ENCODE measurements at places on chromosomes 1 and 21.

GRCh38 chr1:185439727-185440415, 122.8 kb upstream of the IVNS1ABP start:
- DNase-seq: peak; percentile 47

DNA sequence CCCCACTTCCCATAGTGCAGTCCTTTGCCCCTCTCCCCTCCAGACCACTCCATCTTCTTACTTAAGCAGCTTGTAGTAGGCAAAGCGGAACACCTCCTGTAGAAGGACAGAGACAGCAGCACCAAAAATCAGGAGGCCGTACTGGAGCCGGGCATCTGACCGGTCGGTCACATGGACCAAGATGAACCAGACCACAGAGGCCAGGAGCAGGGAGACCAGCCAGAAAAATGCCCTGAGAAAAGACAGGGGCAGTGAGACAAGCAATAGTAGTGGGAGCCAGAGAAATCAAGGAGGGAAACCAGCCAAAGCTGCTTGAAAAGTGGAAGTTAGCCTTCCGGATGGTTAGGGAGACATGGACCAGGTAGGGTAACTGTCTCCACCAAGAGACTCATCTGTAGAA, 920 bp downstream of the APH1A start:
- DNase-seq: no peak

DNA sequence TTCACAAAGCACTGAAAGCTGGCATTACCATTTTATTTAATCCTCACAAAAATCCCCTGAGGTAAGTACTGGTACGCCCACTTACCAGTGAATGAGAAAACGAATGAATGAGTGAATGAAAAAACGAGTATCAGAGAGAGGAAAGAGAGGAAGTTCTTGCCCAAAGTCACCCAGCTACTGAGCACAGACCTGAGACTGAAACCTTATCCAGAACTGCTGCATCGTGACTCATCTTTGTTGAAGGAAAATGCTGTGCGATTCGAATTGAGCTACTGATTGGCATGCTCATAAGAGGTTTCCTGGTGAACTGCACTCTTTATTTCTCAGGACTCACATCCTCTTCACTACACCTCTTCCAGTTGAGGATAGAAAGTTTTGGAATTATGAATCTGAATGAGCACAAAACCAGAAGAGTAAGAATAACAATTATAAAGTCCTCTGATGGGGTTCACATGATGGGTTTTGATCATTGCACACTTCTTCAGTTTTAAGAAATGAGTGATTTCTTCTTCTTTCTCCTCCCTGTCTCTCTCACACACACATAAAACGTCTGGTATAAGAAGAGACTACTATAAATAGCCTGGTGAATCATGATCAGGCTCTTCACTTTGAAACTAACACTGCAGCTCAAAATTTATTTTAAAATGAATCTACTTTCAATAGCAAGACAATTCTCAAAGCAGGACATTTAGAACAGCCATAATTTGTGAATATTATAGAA, 32.1 kb downstream of the IL12RB2 start:
- DNase-seq: no peak

GRCh38 chr1:37477946-37478345, 3.6 kb downstream of the ZC3H12A start:
- DNase-seq: no peak

- DNase-seq: peak; percentile 29
Observed at GRCh38 chr1:167297222-167298214, 76.8 kb downstream of the POU2F1 start.

- DNase-seq: no peak
Observed at GRCh38 chr1:30659702-30660101, 63.7 kb downstream of the MATN1 start.

DNA sequence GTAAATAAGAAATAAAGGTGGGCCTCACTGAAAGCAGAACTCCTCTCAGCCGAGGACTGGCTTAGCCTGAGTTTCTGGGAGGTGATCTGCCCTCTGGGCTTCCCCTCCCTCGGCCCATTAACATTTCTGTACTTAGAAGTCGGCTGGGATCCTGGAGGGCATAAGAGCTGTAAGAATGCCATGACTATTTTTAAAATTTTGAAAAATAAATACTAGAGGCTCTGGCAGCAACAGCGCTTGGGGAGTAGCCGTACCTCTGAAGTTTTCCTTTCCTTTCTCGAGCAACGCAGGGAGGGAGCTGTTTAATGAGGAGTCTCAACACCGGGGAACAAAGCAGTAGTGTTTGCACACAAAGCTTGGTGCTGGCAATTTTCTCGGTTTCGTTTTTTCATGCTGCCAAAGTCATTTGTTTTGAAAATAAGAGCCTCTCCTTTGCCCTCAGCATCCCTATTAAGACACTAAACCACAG, 498.7 kb downstream of the SMYD3 start:
- no peak for DNase-seq

- DNase-seq: no peak
Observed at GRCh38 chr1:150142083-150142482, 7.6 kb upstream of the PLEKHO1 start.

DNA sequence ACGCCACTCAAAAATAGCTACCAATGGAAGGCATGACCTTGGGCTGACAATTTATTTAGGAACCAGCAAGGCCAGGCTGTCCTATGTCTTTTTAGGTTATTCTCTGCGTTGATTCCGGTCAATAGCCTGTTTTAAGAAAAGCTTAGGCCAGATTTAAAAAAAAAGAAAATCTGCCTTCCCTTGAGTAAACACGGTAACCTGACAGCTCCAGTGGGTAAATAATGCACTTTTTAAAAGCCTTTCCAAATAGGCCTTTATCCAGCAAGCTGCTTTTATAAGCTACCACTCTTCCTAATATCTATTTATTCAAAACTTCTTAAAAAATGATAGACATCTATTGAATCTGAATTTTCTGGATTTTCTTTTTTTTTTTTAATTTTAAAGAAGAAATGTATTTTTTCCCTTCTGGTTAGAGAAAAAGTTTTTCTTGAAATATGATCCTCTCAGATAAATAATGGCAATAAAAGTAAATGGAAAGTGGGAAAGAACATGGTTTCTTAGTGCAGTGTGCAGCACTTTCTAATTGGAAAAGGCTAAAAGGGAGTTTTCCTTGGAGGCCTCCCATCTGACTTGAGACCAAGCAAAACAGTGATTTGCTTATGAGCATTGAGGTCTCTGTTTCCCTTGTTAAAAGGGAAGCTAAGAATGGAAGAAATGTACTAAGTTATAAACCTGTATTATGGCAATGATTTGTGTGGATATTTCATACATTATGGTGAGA, 281.0 kb upstream of the RUNX1 start:
- DNase-seq: no peak

- DNase-seq: no peak
Observed at GRCh38 chr1:8396786-8397406, 79.0 kb downstream of the SLC45A1 start.

GRCh38 chr1:16980473-16981268, at the start of gene MFAP2:
Gene MFAP2, minus strand, starts transcription at chr1:16980620. Its CDS starts 2,347 bp downstream, at chr1:16978273.
- DNase-seq: no peak

- DNase-seq: no peak
Observed at GRCh38 chr1:105072850-105073249, 1323.2 kb downstream of the AMY1C start.

DNA sequence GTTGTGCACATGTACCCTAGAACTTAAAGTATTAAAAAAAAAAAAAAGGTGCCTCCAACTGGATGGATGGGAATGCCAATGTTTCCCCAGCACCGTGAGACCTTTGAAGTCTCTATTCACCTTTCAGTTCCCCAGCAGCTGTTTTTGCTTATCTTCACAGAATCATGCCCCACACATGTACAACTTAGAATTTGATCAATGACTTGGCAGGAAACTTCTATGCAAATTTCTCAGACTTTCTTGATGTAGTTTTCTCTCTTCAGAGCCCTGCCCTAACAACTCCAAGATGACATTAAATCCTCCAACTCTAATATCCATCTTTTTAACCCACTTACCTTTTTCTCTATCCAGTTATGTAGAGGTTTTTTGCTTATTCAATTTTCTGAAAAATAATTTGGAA, 144.3 kb downstream of the PLPPR5 start:
- no peak for DNase-seq

- DNase-seq: no peak
Observed at GRCh38 chr1:11860587-11860986, 1.8 kb upstream of the NPPB start.

- DNase-seq: no peak
Observed at GRCh38 chr1:213103377-213104306, 52.6 kb downstream of the RPS6KC1 start.

DNA sequence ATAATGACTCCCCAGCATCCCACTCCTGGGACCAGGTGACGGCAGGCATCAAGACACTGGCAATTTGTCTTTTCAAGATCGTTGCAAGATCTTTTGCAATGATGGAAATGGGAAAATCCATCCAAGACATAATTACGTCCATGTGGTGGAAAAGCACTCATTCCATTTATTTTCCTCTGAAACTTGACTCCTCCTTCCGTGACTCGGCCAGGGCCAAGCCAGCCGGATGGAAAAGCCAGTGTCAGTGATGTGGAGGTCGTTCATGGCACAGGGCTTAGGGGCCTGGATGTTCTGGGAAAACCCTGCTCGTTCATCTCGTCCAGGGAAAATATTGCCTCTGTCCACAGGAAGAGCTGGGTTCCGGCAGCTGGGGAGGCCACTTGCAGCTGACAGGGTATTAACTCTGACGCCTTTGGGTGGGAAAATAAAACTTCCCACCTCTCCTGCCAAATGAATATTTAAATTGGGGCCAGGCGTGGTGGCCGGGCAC, 46.2 kb downstream of the C1orf198 start:
- no peak for DNase-seq

DNA sequence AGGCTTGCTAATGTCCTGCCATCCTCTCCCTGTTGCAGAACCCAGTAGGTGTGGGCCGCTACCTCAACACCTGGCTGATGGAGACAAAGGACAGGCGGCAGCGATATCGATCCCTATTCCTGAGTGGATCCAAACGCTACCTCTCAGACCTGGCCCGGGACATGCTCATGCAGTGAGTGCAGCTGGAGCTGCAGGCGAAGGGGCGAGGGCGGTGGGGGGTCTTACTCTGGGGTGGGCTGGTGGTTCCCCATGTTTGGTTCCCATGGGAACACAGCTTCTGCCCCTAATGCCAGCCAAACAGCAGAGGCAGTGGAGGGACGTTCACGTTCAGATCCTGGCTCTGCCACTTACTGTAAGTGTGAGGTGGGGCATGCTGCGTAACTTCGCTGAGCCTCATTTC, 15.8 kb upstream of the TTC22 start:
- no peak for DNase-seq

DNA sequence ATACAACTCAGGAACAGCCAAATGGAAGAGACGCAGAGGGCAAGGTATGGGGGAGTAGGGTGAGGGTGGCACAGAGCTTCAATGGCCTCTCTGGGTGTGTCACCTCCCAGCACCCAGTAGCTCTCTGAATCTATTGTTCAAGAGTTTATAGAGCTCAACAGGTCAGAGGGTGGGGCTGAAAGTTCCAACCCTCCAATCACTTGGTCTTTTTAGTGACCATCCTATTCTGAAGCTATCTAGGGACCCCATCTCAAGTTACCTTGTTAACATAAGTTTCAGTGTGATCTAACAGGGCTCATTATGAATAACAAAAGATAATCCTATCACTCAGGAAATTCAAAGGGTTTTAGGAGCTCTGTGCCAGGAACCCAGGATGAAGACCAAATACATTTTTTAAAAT, 31.2 kb upstream of the ZNF697 start:
- DNase-seq: no peak

DNA sequence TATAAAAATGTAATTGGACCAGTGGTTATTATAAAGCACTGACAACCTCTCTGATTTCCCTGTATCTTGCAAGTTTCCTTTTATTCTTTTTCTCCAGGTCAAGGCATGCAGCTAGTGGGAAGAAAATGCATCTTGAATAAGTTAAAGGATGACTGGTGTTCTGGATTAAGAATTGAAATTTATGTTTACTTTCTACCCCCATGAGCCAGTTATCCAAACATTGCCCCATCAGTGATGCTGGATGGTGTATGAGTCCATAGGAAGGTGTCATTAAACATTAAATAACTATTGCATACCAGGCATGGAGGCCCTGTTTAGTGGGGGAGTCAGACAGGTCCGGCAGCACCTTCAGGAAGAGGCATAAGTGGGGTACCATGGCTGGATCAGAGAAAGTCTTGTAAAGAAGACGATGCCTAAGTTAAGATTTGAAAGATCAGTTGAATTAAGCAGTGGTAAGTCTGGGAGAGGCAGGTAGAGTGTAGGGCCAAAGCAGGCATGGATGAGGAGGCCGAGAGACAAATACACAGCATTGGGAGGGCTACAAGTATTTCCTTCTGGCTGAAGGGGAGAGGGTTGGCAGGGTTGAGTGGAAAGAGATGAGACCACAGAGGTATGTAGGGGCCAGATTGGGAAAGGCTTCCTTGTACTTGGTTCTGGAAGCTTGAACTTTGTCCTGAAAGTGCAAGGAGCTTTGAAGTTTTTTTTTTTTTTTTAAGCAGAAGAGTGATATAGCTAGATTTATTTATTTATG, 5.7 kb downstream of the SZRD1 start:
- no peak for DNase-seq

DNA sequence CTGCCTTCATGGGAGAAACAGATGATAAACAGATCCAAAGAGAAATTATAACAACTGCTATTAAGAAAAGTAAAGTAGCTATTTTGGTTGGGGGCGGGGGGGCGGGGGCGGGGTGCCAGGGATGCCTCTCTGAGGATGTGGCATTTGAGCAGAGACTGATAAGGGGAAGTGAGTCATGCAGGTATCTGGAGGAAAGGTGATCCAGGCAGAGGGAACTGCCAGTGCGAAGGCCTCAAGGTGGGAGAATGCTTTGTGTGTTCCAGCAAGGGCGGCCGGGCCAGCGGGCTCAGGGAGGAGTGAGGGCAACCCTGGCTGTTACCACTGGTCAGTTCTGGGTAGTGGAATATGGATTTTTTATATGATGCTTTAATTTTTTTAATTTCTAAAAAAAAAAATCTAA, 7.0 kb upstream of the TNFRSF1B start:
- DNase-seq: peak; percentile 47

- DNase-seq: peak; percentile 60
Observed at GRCh38 chr1:42035205-42035829, 116.6 kb upstream of the HIVEP3 start.

- peak; percentile 96 for DNase-seq
Observed at GRCh38 chr1:48471691-48472576, at the start of gene SPATA6. Gene SPATA6, minus strand, starts transcription at chr1:48472204. Its CDS starts 196 bp downstream, at chr1:48472008.

DNA sequence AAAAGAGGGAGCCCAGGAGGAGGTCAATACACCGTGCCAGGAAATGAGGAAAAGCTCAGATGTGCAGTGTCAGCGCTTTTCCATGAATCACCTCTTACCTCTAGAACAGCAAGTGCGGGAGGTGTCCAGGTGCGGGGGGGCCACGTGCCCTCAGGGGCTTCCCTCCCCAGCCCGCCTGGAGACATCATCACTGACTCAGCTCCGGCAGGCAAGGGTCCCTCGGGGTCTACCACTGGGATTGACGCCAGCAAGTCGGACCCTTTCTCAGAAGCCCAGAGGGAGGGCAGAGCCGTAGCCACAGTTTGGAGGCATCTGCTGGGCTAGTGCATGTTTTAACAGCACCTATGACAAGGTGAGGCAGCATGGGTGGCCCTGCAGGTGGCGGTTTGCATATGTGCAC, 67.4 kb upstream of the TRAPPC10 start:
- no peak for DNase-seq

- DNase-seq: no peak
Observed at GRCh38 chr1:92577261-92577895, 90.7 kb upstream of the GFI1 start.

Data from CD4-positive, alpha-beta T cell treated with Interleukin-15 for 1 hour (primary cell).